A549 (cell line): ENCODE measurements at places on chromosomes 3 and 15.

- no peak for DNase-seq
Measured at GRCh38 chr15:88627463-88627862, 6.3 kb downstream of the AEN start.

DNA sequence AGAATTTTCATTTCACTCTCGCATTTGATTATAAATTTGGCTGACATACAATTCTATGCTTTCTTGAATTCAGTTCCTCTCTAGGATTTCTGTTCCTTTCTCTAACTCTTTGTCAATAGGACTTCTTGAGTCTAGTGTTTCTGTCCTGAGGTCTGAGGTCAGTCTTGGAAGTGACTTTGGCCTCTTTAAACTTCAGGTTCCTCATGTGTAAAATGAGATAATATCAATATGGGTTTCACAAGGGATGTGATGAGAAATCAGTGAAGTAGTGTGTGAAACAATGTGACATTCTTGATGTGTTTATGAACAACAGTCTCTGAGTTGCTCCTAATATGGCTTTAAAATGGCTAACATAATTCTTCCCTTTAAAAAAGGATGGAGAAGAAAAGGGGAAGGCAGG, 92.2 kb downstream of the SV2B start:
- DNase-seq: no peak

GRCh38 chr3:109933576-109933975, 596.2 kb upstream of the DPPA4 start:
- DNase-seq: no peak

- no peak for DNase-seq
Measured at GRCh38 chr3:126186271-126186670, 5.9 kb upstream of the ALDH1L1 start.

- DNase-seq: no peak
Measured at GRCh38 chr3:35438101-35438500, 201.2 kb upstream of the ARPP21 start.

GRCh38 chr3:156888576-156888975, 62.4 kb downstream of the LEKR1 start:
- no peak for DNase-seq

GRCh38 chr3:187783098-187783497, 37.8 kb upstream of the BCL6 start:
- no peak for DNase-seq
